A172 (cell line): ENCODE measurements at places on chromosomes 6 and 20.

DNA sequence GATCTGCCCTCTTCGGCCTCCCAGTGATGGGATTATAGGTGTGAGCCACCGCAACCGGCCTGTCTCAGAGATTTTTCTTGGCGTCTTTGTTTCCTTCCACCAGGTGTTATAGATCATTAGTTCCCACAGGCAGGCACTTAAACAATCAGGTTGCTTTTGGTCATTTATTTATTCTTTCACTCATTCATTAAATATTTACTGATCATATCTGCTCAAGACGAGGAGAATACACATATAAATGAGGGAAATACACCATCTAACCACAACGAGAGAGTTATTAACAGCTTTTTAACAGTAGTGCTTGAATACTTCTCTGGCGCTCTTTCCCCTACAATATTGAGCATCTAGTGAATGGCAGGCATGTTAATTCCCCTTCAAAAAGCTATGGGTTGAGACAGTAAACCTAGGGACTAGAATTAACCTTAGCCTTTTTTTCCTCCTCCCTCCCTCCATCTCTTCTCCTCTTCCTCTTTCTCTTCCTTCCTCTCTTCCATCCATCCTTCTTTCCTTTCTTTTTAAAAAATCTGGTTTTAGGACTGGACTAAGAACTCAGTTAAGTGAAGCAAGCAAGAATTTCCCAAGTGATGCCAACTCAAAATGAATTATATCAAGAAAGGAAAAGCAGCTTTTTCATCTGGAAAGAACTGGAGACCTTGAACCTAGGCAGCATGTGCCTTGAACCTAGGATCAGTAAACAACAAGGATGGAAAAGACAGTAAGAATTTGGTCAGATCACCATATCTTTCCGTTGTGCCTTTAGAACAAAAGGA is 41.1 kb upstream of the RFPL4B start:
- no peak for DNase-seq

DNA sequence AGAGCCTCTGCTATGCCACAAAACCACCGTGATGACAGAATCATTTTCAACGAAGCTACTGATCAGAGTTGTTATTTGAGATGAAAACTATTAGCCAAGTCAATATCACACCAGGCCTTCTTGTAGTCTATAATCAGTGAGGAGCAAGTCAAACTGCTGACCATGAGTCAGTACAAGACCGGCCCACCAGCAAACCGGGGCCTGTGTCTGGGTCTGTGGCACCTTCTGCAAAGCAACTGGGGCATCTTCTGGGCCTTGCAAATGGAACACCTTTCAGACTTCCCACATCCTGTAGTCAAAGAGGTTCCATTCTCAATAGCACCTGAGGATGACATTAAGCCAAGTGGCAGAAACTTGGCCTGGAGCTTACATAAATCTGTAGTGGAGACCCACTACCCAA is 38.5 kb downstream of the CPXM1 start:
- no peak for DNase-seq

GRCh38 chr6:75167325-75167724 is 38.5 kb downstream of the COL12A1 start:
- no peak for DNase-seq

DNA sequence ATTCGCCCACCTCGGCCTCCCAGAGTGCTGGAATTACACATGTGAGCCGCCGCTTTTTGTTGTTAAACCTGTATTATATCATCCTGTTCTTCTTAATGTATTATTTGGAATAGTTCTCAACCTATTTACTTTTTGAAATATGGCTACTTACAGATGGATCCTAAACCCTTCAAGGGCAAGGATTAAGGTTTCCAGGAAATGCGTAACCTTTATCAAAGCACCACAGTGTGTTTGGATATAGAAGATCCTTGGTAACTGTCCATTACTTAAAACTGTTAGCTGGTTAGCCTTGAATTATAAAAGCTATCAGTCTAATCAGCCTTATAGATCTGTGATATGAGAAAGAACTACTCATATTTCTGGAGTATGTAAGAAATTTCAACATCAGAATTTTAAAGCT is 12.3 kb upstream of the RPN2 start:
- no peak for DNase-seq

GRCh38 chr6:121205569-121205968 is 128.7 kb downstream of the TBC1D32 start:
- DNase-seq: no peak

- no peak for DNase-seq
Observed at GRCh38 chr6:42257614-42258013, 40.0 kb upstream of the MRPS10 start.
